ENCODE measurements at places on chromosomes 4 and X. TPM values are rescaled to one million over a fixed set of nuclear protein-coding genes. Genes with fewer than 3 reads are reported as not detected.

Gene SRPX
- 8.7 TPM for total RNA-seq

Gene ODAM
- total RNA-seq, result not detected

Gene FDCSP
- not detected for total RNA-seq

Gene FATE1
- total RNA-seq, result not detected

Gene ZDHHC9
- total RNA-seq, result 49.6 TPM

Gene AREG
- 31.2 TPM for total RNA-seq

All from A549 treated with Mapracorat at 1 μM for 4 hours (cell line).